ENCODE measurements at places on chromosomes 3 and 15. TPM values are rescaled to one million over a fixed set of nuclear protein-coding genes. Genes with fewer than 3 reads are reported as not detected.

DNA sequence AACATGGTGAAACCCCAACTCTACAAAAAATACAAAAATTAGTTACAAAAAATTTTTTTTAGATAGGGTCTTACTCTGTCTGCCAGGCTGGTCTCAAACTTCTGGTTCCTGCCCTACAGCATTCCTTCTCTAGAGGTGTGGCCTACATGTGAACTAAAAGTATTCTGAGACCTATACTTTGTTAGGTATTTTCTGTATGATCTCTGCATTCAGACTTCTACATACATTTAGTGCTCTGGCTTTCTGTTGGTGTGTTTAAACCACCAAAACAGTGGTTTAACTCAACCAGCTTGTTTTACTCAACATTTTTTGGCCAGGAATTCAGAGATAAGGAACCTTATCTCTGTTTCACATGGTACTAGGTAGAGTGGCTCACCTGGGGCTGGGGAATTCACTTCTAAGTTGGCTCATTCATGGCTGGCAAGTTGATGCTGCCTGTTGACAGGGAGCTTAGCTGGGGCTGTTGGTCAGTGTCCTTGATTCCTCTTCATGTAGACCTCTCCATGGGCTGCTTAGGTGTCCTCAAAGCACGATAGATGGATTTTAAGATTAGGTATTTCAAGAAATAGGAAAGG, 41.4 kb upstream of the BSN start:
- no peak for DNase-seq

DNA sequence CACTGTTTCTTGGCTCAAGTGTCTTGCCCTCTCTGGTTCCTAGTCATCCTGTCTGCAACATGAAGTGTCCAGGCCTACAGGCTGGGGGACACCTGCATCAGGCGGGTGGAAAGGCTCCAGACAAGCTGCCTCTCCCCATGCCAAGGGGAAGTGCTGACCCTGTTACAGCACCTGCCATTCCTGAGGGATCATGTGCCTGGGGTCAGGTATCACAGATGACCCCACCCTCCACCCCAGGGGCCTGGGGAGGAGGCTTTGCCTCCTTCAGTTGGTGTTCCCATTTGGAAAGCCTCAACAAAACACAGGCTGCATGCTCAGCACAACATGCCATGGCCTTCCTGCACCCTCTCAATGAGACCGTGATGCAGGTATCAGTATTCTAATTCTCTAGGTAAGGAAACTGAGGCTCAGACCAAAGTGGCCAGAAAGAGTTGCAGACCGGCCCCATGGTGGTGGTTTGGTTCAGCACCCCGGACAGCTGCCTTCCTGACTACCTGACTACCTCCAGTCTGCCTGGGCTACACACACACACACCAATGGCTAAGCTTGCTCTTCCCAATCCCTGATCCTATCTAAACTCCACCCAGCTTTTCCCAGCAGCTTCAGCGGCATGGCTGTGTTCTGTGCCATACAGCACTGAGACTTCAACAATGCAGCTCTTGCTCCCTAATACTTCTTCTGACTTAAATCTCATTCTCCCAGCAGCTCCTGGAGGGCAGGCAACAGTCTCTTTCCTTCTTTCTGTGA, 69.7 kb upstream of the LINGO1 start:
- DNase-seq, result peak; percentile 22

TM4SF18 gene
- not detected for total RNA-seq

AHSG gene
- total RNA-seq, result not detected

DNA sequence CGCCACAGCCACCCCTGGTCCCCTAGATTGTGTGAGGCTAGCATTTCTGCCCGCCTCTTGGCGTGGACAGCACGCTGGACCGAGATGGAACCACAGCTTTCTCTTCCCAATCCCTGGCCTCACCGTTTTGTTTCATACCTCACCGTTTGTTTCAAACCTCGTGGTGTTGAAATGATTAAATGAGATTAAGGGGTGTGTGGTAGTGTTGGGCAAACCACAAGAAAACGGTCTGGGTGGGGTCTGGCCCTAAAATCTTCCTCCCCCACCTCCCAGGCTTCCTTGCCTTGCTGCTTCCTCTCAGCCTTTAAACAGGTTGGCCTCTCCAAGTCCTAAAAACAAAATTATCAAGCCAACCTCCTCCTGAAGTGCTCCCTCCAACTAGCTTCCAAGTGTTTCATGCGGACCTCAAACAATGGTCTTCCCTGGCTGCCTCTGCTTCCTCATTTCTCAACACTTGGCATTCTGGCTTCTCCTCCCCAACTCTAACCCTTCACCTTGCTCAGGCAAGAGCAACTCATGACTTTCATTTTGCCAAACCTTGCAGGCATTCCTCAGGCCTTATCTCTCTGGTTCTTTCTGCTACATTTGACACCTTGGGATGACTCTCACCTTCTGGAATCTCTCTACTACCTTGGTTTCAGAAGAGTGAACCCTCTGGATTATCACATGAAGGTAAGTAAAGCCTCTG, 1.4 kb upstream of the ATP13A3 start:
- DNase-seq, result no peak

DNA sequence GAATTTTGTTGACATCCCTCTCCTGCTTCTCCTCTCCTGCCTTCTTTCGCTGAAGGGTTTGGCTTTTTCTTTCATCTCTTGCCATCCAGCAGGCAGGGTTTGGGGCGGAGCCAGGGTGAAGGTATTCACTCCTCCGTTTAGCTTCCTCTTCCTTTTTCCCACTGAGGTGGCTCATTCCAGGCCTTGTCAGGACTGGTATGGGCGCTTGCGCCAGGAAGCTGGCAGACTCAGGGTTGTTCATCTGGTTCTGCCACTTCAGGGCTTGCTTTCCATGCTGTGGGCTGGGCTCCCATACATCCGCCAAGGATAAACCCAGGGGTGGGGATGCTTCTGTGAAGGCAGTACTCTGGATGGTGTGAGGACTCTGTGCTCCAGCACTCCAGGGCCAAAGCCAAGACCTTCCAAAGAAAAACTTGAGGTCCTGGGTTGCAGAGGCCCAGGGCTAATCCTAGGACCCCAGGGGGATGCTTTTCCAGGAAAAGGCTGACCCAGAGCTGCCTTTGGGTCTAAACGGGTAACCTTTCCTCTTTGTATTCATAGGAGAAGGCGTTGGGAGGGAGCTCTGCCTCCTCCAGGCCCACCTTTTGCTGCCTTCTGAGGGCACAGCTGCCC, 7.7 kb upstream of the AMOTL2 start:
- DNase-seq, result no peak

DNA sequence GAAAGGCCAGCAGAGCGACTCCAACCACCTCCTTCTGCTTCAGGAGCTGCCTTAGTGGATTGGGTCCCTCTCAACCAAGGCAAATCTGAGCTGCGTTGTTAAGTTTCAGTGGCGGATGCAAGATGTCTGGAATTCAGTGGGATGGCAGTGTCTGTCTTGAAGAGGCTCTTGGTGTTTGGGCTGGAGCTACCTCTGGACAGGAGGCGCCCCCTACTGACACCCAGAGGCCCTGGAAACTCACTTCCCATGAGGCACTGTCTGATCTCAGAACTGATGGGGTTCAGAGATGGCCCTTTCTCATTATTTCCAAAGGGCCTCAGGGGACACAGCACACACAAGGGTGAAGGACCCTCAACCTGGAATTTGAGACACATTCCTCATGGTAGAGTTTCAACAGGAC, 6.0 kb upstream of the SLC28A1 start:
- DNase-seq, result peak; percentile 66

ELP6 gene
- 30.6 TPM for total RNA-seq

- DNase-seq, result no peak
These were observed 17.2 kb upstream of the CRABP1 start for GRCh38 chr15:78322724-78323521.

GRCh38 chr3:47799733-47800132, 3.2 kb upstream of the DHX30 start:
- no peak for DNase-seq

GRCh38 chr15:100690032-100690794, 87.8 kb downstream of the ASB7 start:
- no peak for DNase-seq

LRRIQ4 gene
- total RNA-seq, result not detected

DNA sequence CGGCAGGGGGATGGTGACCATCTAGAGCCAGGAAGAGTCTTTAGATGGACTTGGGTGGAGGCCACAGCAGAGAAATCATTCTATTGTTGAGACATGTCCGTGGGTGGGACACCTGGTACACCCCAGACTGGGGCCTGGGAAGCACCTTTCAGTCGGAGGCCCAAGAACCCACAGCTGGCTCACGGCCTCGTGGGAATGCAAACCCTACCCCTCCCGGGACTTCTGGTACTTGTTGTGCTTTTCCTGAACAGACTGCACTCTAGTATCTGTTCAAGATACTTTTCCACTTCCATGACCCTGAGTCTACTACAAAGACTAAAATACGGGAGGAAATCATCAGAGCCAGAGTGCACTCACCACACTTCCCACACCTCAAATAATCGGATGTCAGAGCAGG, 60.7 kb downstream of the BDH1 start:
- no peak for DNase-seq

GRCh38 chr3:61954097-61954540, 392.7 kb downstream of the PTPRG start:
- peak; percentile 57 for DNase-seq

DNA sequence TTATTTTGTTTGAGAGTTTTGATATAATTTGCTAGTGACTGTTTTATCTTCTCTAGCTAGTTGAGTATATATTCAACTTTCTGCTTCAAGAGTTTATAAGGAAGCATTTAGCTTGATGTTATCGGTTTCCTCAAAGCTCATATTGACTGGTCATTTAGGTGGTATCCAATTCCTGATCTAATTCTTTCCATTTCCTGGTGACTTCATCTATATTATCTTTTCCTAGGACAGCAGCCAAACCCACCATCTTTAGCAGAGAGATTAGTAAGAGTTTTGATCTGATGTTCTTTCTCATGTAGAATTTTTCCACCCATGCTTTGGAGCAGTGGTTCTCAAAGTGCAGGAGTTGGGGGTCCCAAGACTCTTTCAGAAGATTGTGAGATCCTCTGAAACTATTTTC, 148.6 kb upstream of the STT3B start:
- no peak for DNase-seq

GOLGA8S gene
- under 0.01 TPM for total RNA-seq

DNA sequence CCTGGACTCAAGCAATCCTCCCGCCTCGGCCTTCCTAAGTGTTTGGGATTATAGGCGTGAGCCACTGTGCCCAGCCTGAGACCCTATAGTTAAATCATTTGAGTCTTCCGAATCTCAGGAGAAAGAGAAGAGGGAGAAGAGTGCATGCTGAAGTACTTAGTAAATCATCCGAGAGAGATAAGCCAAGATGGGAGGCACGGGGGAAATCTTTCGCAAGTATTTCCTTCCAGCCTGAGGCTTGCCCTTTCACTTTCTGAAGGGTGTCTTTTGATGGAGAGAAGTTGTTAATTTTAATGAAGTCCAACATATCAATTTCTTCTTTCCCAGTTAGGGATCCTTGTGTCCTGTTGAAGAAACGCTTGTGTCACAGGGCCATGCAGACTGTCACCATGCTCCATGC, 97.1 kb upstream of the SLC6A6 start:
- peak; percentile 74 for DNase-seq

DNA sequence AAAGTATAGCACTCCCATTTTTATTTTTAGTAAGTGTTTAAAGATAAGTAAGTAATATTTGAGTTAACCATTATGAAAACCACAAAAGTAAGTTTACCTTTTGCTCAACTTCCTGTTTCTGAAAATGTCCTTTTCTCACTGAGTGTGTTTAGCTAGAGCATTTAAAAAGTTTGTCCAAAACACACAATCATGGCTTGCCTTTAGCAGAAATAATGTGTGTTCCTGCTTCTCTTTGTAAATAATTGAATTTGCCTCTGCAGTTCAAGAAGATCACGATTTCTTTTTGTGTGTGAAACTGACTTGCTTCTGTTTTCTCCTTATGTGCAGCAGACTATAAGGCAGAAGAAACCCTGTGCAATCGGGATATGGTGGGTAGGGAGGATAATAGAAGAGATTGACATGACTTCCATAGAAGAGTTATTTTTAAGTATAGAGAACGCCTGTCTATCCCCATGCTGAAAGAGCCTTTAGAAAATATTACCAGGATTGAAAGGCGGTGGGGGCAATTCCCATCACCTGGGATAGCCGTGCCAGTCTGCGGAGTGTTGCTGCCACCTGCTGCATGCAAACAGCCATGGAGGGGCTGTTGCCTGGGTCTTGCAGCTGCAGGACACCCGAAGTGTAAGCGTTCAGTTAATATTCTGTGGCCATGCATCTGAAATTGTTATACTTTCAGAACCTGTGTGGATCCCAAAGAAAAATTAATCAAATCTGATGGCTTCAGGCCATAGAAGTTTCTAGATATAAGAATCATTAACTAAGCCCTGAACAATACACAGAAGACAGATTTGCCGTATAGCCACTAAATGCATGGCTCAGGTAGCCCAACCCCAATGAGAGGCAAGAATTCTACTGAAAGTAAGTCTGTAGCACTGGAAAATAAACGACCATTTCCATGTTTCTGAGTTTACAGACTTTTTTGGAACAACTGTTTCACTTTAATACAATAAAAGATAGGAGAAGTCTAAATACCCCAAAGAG, 2.4 kb upstream of the CD96 start:
- peak; percentile 49 for DNase-seq

CYP1A1 gene
- not detected for total RNA-seq

CD86 gene
- total RNA-seq, result not detected

SMAD6 gene
- 3.0 TPM for total RNA-seq

- peak; percentile 72 for DNase-seq
These were observed 5.5 kb downstream of the RNU5B-1 start for GRCh38 chr15:65309882-65310418.

Data from fibroblast of villous mesenchyme (primary cell).